GM23248 (cell line): ENCODE measurements at places on chromosomes 7 and 10.

- peak; percentile 44 for DNase-seq
Observed at GRCh38 chr10:100725071-100725471, 20.3 kb upstream of the PAX2 start.

DNA sequence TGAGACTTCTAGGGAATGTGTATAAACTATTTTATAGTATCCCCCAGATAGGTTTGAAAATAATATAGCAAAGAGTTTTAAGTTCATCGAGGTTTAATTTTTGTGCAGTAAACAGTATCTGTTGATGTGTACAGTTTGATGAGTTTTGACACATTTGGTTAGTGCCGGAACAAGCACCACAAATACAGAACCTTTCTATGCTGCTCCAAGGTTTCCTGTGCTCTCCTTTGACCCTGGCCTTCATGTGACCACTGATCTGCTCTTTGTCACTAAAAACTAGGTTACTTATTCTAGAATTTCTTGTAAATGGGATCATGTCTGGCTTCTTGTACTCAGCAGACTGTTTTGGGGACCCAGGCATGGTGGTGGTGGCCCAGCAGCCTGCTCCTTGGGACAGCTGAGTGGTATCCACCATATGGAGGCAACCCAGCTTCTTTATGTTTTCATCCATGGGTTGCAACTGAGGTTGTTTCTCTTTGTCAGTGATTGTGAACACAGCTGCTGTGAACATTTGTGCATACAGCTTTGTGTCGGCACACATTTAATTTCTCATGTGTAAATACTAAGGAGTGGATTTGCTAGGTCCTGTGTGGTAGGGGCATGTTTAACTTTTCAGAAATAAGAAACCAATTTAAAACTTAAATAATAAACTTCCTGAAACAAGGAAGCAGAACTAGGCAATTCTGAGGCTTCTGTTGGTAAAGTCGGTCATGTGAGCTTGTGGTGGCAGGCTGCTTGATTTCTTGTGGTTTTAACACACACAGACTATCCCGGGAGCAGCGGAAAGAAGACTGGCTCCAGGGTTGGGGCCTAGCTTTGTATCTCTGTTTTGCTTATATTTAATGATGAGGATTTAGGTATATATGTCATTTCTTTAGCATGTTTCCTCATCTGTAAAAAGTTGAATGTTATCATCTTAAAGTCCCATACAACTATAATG lies 219.4 kb downstream of the ABCA13 start:
- DNase-seq = no peak

GRCh38 chr7:155692317-155692716 lies 47.9 kb downstream of the RBM33 start:
- DNase-seq = no peak

DNA sequence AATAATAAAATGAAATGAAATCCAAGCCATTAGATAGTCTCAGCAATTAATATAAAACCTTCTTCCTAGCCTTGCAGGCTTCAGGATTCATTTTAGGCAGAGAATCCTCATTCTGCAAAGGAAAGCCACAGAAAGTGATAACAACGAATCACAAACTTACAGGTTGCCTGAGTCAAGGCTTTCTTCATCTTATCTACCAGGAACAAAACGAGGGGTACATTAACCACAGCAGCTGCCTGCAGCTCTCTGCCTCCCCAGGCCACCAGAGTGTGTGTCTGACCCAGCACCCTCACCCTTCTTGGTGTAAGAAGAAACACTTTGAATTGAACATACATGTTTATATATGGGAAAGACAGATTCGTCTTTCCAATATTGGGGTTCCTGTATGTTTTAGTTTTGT lies 12.5 kb upstream of the TNS3 start:
- DNase-seq = no peak

GRCh38 chr7:131691454-131692130 lies 135.2 kb upstream of the PODXL start:
- DNase-seq = no peak

- no peak for DNase-seq
Observed at GRCh38 chr10:33826186-33826585, 491.7 kb upstream of the NRP1 start.

DNA sequence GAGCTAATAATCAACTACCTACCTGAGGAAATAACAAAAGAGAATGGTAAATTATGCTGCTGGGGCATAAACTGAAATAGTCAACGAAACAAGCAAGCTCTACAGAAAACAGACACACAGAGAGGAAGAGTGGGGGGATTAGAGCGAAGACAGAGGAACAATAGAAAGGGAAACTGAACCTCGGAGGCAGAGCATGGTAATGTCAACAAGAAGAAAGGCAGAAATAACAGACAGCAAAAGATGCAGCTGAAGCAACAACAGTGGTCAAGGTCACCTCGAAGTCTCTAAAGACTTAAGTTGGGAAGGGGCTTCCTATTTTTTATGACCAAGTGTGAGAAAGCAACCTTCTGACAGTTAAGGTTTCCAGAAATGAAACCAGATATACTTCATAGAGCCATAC lies 177.0 kb downstream of the ZNF438 start:
- no peak for DNase-seq

DNA sequence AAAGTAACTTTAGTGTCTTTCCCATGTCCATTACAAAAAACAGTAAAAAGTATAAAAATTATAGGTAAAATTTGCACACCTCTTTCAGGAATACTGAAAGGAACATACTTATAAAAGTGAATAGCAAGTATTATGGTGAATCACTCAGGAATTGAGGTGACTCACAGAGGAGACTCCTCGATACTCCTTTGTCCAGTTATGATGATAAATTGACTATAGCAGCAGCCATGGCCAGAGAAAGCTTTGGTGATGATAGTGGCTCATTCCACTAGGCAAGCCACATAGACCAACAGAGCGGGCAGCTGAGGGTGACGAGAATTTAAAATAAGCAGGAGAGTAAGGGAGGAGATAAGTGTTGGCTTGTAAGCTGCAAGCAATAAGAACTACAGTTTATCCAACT lies 1231.1 kb upstream of the CELF2 start:
- peak; percentile 70 for DNase-seq

- no peak for DNase-seq
Observed at GRCh38 chr7:65975814-65976445, 6.1 kb downstream of the GUSB start.

- DNase-seq = peak; percentile 71
Observed at GRCh38 chr7:94632338-94633013, 23.5 kb downstream of the SGCE start.

DNA sequence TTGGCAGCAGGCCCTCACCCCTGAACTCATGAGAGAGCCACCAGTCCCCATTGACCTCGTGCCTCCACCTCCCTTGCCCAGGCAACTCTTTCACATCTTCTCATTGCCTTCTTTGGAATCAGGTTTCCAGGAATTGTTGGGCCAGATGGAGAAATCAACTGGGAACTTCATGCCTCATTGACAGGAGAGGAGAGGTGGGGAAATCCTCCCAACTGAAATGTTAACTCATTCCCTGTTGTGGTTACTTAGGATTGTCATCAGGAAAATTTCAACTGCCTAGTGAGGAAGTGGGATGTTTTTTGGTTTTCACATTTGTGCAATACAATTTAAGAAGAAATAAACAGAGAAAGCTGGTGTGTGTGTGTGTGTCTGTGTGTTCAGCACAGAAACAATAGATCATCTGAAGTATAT lies 106.6 kb upstream of the INHBA start:
- DNase-seq = peak; percentile 34

DNA sequence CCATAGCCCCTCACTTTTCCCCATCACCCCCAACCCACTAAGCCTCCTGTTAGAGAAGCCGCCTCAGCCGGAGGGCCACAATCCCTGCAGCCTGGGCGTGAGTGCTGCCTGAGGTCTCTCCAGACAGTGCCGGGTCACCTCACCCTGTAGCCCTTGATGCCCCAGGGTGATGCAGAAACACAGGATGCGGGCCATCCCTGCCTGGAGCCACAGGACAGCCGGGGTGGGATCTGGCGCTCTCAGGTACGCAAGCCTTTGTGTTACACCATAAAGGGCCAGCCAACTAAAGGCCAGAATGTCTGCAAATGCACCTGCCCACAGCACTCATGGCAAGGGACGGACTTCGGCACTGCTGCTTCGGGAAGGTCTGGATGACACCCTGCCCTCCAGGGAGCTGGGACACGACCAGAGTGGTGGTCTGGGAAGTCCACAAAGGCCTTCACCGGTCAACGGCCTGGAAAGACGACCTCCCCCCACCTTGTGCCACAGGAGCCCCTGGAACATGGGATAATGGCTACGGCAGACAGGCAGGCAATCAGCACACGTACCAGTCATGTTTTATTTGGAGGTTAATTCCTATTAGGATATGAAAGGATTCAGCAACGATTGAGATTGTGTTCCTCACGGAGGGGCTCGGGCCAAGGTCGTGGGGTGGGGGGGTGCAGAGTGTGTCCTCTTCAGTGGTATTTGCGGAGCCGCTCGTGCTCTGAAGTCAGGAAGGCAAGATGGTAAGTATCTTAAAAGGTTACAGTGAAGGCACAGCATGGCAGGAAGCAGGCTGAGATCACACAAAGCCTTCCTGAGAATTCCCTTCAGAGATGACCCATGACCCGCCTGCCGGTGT lies 8.1 kb downstream of the ATP5MF start:
- DNase-seq = no peak

- peak; percentile 25 for DNase-seq
Observed at GRCh38 chr10:127694580-127695193, 42.3 kb upstream of the FOXI2 start.

DNA sequence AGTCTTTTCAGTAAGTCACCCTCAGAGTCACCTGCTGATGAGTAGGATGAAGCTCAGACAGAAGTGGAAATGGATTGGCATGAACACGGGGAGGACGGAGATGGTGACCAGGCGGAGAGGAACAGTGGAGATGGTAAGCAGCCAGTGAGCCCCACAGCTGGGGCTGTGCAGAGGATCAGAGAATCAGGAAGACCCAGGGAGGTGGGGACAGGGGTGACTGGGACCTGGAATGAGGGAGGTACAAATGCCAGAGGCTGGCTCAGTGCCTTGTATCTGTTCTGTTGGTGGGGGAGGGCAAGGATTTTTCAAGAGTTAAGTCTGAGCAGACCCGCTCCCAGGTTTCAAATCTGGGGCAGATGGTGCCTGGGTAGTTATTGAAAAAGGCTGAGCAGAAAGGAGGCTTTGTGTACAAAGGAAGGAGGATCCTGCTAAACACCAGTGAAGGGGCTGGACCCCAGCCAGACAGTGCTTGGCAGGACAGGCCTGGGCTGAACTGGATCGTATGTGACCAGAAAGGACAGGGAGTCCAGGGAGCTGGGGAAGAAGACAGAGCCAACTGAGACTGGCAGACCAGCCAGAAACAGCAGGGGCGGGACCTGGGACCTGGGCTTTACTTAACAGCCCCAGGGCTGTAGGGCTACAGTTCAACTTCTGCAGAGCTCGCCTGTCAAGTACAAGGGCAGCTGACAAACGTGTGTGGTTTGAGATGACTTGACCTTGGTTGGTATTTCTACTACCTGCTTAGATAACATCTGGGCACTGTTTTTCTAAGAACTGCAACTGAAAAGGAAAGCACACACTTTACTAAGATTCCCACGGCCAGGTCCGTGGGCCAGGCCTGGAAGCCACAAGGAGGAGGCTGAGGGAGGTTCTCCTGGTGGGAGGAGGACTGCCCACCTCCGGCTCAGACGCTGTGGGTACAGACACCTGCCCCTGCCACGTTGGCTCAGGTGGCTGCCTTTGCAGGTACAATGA lies 13.2 kb upstream of the FRMPD2 start:
- no peak for DNase-seq

DNA sequence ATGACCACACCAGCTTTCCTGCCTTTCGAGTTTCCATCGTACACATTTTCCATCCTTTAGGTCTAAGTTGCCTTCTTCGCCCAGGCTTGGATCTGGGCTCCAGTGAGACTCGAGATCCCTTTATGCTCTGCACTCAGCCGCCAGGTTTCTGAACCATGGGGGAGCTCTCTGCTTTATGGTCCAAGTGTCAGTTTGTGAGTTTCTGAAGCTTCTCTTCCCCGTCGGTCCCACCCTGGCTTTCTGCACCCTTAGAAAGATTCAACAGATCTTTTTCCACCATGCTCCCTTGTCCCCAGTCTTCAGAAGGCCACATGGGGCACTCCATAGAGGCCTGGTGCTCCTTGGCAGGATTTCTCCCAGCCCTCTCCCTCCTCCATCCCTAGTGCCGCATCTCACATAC lies 402.0 kb downstream of the PTPRN2 start:
- no peak for DNase-seq

GRCh38 chr7:117129521-117129955 lies 176.2 kb downstream of the ST7 start:
- DNase-seq = peak; percentile 39

GRCh38 chr7:4198301-4198700 lies 483.8 kb upstream of the FOXK1 start:
- no peak for DNase-seq

DNA sequence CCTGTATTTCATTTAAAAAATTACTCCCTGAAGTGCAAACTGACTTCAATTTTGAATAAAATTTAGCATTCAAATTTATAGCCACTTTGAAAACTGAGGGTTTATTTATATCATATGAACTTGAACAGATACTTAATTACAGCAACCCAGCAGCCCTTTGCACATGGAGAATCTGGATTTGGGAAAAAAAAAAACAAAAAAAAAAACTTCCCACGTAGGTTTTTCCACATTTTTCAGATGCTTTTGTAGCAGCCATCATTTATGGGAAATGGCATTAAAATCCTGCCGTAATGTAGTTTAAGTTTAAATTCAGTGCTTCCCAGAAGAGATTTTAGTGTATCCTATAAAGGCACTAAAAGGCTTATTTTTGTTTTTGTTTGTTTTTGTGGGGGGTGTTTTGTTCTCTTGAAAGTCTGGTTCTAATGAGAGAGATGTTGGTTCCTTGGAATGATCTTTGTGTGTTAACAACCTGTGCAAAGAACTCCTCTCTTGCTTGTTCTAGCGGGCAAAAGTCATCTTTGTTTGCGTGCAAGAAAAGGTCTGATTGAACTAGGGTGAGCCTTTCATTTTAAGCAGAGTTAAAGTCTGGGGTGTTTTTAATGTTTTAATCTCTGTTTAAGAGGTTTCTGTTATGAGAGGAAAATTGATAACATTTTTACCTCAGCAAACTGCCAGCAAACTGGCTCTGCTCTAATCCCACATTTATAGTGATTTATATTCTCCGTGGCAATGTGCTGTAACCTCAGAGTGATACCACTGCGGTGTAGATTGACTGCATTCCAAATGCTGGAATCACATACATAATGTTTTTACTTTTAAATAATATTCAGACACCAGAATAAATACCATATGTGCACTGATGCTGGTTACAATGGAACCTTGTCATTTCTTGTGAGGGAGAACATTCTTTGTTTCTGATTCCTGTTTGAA lies 105.5 kb downstream of the WNT2 start:
- DNase-seq = peak; percentile 65

- peak; percentile 66 for DNase-seq
Observed at GRCh38 chr7:33039257-33039902, 23.2 kb downstream of the NT5C3A start.

- DNase-seq = no peak
Observed at GRCh38 chr10:73855413-73855812, 18.9 kb downstream of the CAMK2G start.
